ENCODE measurements at places on chromosomes 6 and 20.

DNA sequence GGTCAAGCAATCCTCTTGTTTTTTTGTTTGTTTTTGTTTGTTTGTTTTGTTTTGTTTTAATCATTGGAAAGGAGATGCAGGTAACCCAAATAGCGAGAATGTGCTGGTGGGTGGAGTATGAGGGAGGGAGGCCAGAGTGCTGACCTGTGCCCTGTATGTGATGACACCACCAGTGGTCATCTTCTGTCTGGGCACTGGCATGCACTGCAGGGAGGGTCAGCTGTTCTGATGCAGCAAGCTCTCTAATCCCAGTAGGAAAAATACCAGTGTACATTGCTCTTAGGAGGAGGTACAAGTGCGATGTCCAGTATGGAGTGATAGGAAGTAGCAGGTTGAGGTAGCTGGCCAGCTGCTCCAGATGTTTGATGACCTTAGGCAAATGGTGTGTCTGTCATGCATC lies 2.9 kb upstream of the CST1 start:
- DNase-seq, result no peak

DNA sequence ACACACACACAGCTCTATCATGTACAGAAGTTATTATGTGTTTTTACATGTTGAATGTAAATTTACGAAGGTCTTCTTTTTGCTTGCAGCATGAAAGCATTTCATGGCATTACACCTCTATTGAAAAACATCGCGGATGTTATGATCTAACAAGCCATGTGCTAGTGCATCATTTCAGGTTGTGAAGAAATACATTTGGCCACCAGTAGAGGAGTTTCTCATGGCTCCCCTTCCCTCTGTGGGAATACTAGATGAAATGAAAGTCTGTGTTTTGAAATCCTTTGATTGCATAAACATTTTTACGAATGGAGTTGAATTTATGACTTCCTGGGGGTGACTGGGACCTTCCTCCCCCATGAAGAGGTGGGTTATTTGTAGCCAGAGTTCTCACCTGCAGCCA lies 17.7 kb downstream of the MAS1 start:
- DNase-seq, result no peak

GRCh38 chr6:68677058-68677457 lies 42.0 kb downstream of the ADGRB3 start:
- DNase-seq, result no peak

GRCh38 chr20:15098351-15098750 lies 760.9 kb upstream of the FLRT3 start:
- no peak for DNase-seq

GRCh38 chr6:7135755-7136154 lies 28.0 kb downstream of the RREB1 start:
- DNase-seq, result no peak

- DNase-seq, result no peak
Measured at GRCh38 chr6:30681766-30682142, 4.7 kb downstream of the PPP1R18 start.

DNA sequence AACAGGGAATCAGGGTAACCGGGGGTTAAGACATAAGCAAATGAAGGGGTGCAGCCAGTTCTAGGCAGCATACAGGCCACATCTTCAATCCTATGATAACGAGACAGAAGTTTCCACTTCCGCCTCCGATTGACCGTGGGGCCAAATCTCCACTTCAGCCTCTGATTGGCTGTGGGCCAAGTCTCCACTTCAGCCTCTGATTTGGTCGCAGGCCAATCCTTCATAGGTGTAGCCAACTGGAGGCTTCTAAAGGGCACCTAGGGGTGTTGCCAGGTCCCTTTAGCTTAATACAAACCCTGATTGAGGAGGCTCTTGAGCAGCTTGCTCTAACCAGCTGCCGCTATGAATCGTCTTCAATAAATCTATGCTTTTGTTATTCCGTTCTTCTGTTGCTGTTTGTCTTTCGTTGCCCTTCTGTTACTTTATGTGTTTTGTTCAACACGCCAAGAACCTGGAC lies 2.1 kb upstream of the ERGIC3 start:
- DNase-seq, result no peak

- no peak for DNase-seq
Measured at GRCh38 chr6:136945711-136946121, 23.6 kb downstream of the SLC35D3 start.

- DNase-seq, result no peak
Measured at GRCh38 chr20:12750221-12750620, 258.6 kb upstream of the SPTLC3 start.

DNA sequence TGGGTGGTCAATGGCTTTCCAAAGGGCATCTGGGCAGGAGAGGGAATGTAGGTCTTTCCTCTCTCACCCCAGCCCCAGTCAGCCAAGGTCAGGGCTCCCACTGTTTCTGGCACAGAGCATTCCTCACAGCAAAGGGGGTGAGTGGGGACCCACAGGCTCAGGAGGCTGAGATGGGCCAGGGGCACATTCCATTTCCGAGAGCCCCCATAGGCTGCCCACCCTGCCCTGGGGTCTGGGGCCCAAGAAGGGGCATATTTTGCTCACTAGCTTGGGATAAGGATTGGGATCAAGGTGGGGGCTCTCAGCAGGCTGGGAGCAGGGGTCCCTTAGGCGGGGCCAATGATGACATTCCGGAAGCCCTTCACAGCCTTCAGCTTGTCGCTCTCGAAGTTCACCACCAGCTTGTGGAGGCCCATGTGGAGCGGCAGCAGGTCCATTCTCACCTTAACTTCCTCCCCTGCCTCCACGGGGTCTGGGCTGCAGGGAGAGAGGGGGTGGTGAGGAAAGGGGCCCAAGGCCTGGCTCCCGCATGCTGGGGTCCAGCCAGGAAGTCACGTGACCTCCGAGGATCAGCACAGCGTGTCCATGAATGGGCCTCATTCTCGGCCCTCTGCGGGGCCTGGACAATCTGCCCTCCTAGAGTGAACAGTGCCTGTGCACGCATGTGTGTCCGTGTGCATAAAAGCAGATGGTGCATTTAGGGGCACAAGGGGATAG lies 35.0 kb downstream of the TGM2 start:
- DNase-seq, result no peak

- DNase-seq, result no peak
Measured at GRCh38 chr6:21382821-21383449, 210.6 kb upstream of the SOX4 start.

DNA sequence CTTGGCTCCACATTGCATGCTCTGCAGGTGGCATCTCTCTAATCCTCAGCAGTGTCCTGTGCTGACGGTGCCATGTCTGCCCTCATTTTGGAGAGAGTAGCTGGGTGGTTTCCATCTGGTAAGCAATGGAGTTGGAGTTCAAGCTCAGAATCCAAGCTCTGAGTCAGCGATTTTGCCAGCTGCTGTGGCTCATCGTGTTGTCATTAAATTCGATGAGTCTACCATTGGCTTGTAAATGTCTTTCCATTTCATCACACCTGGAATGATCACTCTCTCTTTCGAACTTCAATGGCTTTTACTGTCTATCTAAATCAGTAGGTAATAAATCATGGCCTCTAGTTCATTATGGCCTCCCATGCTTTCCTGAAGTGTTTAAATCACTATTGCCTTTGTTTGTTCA lies 378.5 kb upstream of the TSHZ2 start:
- no peak for DNase-seq

DNA sequence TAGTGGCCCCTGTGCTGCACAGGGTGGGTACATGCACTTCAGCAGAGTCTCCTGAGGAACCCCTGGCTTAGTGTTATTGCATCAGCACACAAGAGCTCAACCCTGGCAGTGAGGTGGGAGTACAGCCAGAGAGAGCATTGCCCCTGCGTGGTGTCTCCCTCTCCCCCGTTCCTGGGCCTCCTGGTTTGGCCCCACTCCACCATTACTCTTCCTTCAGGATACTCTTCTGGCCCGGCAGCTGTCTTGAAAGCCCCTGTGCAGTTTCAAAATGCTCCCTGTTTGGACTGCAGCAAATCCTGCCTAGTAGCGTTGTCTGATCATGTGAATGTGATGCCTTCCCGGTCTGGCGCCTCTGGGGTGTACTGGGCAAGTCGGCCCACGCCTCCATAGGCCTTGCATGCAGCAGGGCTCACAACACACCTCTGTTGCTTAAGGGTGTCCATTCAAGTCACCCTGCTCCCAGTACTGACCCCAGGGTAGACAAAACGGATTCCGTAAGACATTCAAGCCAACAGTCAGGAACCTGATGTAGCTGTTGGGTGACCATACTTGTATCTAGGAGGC lies 32.1 kb downstream of the TXNDC5 start:
- DNase-seq, result no peak

DNA sequence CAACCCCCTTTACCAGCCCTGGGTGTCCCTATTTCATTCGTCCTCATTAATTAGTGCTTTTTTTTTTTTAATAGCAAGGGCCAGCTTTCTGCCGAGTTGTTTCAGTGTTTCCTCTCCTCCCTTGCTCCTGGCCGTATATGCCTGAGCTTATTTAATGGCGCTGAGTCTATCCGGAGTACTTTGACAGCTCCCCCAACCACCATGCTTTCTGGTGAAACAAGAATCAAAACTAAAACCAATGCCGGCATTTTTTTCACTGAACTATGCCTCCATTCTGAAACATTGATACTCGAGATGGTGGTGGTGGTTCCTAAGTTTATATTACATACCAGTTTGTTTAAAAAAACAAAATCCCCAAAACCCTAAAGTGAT lies 1.2 kb downstream of the DCBLD1 start:
- no peak for DNase-seq

DNA sequence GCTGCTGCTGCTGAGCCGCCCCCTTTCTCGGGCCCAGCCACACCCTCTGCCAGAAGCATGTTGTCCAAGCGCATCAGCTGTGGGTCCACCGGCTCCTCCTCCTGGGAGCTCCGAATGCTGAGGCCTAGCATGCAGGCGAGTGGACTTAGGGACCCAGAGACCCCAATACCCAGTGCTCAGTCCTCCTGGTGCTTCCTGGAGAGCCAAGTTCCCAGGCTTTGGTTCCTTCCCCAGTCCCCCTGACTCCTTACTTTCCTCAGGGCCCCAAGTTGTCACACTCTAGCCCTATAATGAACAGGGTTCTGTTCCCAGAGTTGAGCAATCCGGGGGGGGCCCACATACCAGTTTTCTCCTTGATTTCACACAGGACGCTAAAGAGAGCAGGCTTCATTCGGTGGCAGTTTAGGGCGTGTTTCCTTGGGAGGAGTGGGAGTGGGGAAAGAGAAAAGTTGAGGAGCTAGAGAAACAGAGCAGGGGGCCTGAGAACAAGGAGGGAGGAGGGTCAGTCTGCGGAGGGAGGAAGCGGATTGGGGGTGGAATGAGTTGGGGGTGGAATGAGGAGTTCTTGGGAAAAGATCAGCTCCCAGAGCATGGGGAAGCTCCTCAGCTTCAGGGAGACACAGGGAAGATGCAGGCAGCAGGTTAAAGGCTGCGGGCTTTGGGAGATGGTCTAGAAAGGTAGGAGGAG lies 1.5 kb downstream of the PBX2 start:
- no peak for DNase-seq

- DNase-seq, result no peak
Measured at GRCh38 chr6:108805611-108806167, 42.5 kb upstream of the ARMC2 start.

GRCh38 chr6:95614094-95614493 lies 36.8 kb downstream of the MANEA start:
- no peak for DNase-seq

- no peak for DNase-seq
Measured at GRCh38 chr6:157002774-157003173, 225.6 kb downstream of the ARID1B start.

DNA sequence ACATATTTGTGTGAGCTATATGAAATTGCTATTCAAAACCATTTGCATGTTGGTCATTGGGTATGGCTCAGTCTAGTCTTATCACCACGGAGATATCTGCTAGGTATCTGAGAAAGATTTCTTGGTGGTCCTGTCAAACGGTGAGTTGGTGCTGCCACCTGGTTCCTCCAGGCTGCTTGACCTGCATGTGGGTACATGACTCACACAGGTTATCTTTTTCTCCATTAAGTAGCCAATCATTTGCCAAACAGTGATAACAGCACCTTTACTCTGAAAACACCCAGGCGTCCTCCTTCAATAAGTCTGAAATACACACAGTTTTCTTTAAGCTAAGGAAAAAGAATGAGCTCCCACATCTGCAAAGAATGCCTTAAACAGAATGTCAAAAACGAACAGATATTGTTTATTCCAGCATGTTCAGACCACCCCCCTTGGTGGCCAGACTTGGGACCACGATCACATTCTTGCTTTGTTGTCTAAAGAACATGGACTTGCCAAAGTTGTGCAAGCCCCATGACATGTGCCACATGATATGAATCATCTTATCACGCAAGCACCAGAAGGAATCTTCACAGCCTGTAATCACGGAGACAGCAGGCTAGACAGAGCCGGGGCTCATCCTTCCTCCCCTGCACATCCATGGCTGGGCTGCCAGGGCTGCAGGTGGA lies 200.7 kb upstream of the THBS2 start:
- no peak for DNase-seq

- no peak for DNase-seq
Measured at GRCh38 chr6:1561355-1561754, 48.4 kb upstream of the FOXC1 start.

DNA sequence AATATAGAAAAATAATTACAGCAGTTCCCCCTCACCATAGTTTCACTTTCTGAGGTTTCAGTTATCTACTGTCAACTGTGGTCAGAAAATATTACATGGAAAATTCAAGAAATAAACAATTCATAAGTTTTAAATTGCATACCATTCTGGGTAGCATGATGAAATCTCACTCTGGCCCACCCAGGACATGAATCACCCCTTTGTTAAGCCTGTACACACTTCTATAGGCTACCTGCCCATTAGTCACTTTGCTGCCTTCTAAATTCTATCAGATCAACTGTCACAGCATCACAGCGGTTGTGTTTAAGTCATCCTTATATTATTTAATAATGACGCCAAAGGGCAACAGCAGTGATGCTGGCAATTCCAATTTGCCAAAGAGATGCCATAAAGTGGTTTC lies 140.3 kb upstream of the RUNX2 start:
- no peak for DNase-seq

- DNase-seq, result no peak
Measured at GRCh38 chr6:11380969-11381744, 148.7 kb upstream of the NEDD9 start.

DNA sequence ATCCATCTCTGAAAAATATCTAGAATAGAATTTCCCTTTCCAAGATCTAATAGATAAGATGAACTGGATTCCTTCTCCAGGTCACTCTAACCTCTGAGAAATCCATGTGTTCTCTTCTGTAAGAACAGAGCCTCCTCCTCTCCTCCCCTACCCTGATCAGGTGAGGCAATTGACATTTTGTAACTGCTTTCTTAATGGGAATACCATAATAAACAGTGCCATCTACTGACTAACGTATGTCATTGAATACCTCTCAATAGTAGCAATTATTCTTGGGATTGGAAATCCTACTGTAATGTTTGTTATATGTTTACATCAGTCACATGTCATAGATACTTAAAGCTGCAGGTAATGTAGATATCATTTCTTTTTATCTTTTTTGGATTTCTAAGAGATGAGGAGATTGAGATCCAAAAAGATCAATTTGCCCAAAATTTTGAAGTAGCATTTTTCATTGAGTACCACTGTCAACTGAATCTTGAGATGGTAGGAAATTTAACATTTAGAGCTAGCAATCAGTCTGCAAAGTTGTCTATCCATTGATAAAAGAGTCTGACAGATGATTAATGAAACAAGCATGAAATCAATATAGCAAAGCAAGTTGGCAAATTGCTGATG lies 365.8 kb upstream of the HSF2 start:
- DNase-seq, result no peak

- DNase-seq, result no peak
Measured at GRCh38 chr6:99353126-99353525, 3.7 kb upstream of the FAXC start.

Measured in substantia nigra (tissue), 51 donors.